ENCODE measurements at places on chromosomes 5 and 9.

GRCh38 chr9:84668196-84669012, 1.1 kb upstream of the NTRK2 start:
- no peak for DNase-seq

DNA sequence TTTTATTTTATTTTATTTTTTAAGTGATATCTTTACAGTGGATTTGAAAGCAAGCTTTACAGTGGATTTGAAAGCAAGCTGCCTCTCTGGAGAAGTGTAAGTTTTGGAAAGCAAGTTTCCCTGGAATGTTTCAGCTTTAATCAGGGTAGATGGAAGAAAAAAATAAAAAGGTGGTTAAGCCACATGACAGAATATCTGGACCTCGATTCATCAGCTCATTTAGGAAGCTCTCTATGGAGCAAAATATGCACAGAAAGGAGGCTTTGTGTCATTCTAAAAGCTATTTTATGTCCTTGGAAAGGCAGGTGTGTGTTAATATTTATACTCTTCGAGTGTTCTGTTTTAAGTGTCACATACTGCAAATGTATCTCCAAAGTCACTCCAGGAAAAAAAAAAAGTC, 409.2 kb upstream of the KLF4 start:
- DNase-seq: no peak

DNA sequence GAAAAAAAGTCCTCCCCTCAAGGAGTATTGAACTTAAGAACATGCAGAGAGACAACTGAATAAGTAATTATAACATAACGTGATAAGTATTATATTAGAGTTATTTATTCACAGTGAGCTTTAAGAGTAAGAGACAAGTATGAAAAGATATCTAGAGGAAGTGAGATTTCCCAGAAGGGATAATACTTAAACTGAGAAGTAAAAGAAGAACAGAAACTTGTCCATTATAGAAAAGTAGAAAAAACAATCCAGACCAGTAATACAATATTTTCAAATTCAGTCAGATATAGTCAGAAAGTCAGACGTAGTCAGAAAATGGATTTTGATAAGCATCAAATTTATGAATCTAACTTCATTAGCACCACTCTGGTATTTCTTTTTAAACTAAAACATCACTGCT, 613.0 kb upstream of the CCNG1 start:
- no peak for DNase-seq

DNA sequence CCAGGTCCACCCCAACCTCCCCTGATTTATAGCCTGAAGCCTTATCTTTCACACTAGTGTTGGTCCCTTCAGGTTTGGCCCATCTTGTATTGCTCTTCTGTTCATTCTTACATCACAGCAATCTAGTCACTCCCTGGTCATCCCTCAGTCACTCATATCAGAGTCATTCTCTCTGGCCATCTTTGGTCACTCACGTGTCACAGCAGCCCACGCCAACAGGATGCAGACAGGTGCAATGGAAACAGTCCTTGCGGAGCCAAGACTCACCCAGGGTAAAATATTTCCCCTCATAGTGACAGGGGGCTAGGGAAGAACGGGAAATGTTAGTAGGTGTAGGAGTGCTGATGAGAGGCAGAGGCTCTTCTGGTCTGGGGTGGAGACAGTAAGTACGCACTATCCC, 610 bp downstream of the MSMP start:
- no peak for DNase-seq

- no peak for DNase-seq
Measured at GRCh38 chr9:72390907-72391306, 25.9 kb upstream of the ZFAND5 start.

DNA sequence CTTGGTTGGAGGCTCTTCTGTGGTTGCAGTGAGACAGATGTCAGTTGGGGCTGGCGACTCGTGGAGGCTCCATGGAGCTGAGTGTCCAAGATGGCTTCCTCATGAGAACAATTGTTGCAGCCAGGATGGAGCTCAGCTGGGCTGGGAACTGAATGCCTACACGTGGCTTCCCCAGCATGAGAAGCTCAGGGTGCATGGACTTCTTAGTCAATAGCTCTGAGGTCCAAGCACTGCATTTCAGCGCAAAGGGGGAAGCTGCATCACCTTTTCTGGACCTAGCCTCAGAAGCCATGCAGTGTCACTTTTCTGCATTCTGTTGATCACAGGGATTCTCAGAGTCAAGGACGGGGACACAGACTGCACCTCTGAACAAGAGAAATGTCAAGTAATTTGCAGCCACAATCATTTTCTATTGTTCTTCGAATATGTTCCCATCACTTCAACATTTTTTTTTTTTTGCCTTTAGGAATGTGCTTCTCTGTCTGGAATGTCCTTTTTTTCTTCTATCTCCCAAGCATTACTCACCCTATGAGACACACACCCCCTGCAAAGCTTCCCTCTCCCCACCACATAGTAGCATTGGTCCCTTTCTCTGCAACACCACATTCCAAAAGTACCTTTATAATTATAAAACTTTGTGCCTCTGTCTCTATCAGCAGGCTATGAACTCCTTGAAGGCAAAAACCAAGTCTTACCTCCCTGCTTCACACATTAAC, 57.5 kb upstream of the STK32A start:
- no peak for DNase-seq

DNA sequence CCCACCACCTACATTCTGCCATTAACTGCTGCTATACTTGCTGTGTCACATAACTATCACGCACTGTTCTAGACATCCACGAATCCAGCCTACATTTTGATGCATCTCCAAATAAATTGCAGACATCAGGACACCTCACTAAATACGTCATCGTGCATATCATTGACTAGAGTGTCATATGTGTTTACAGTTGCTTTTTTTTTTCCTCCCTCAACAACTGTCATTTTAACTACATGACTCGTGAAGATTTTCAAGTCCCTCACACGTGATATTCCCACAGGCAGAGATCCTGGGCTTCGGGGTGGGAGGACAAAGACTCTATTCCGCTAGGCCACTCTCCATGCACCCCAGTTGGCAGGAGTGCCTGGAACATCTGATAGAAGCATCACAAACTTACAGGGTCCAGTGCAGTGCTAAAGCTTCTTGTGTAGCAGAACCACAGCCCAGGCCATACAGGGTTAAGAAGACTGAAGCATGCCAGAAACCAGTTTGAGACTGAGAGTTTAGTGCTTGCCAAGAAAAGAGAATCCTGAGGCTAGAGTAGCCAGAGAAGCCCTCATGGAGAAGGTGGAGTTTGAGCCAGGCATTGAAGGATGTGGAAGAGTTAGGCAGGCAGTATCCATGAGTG, 1.1 kb downstream of the PCYOX1L start:
- no peak for DNase-seq

DNA sequence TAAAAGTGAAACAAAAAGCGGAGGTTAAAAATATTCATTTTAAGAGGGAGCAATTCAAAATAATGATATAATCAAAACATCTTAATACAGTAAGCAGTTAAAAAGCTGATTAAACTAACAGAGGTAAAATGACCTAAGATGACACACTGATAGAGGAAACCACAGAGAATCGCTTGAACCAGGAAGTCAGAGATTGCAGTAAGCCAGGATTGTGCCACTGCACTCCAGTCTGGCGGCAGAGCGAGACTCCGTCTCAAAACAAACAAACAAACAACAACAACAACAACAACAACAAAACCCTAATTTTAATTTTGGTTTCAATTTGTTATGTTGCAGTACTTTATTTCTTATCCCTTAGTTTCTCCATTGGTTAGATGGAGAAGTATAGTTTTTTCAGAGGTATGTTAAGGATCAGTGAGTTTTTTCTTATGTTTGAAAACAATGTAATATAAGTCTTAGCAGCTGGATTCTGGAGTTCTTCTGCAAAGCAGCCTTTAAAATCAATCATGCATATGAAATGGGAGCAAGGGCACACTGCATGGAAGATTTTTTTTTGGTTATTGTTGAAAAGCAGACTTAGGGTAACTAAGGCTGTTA, 58.5 kb downstream of the MLANA start:
- DNase-seq: no peak

- DNase-seq: no peak
Measured at GRCh38 chr9:23825700-23826099, 340 bp downstream of the ELAVL2 start.

- no peak for DNase-seq
Measured at GRCh38 chr5:141001844-141002604, 35.7 kb downstream of the PCDHAC2 start.

All from activated T-helper 9 cell treated with anti-CD3 and anti-CD28 coated beads, Interleukin-2, amount 50 U/mL, for 16 hours (primary cell).